ENCODE measurements at places on chromosomes 7 and 10. TPM values are rescaled to one million over a fixed set of nuclear protein-coding genes. Genes with fewer than 3 reads are reported as not detected.

GRCh38 chr7:95817866-95818640, 45.7 kb downstream of the DYNC1I1 start:
- DNase-seq = no peak

GRCh38 chr7:32378988-32379387, 111.2 kb downstream of the LSM5 start:
- no peak for DNase-seq

DNA sequence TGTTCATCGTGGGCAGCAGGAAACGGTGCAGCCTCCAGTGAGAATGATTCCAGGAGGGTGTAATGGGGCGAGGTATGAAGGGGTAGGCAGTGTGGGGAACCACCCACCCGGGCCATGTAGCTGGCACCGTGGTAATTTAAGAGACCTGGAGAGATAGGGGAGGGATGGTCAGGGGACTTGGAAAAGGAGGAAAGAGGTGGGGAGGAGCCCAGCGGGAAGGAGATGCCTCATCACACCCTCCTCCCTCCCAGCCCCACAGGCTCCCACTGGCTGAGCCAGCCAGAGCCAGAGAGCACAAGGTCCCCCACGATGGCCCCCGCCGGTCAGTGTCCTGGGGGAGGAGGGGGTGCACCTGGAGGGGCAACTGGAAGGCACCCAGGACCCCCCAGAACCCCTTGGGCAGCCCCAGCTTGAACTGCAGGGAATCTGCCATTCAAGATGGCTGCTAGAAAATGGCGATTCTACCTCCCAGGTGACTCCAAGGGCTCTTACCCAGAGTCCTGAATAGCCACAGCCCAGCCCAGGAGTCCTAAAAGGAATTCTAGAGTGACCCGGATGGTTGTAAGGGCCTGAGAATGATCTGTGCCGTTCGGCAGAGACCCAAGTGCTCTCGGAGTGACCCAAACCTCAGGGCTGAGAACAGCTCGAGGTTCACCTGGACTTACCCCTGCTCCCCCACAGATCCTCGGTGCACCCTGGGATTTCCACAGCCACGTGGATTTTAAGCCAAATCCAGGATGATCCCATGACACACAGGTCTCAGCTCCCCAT, 28.8 kb downstream of the CALML3 start:
- peak; percentile 14 for DNase-seq

DNA sequence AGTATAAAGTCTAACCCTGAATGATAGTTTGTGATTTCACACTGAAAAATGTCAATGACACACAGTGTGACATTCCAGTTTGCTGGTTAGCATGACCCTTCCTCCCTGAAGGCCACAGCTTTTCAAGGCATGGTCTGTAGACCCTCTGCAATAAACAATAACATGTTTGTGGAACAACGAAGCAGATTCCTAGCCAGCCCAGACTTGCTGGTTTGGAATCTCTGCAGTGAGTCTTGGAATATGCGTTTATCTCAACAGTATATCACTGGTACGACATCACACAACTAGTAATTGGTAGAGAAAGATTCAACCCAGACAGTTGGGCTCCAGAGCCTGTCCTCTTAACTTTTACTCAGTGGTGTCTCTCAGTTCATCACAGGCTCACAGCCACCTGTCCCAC, 23.7 kb upstream of the DUSP5 start:
- DNase-seq = no peak

- no peak for DNase-seq
These were observed 568.0 kb downstream of the ZWINT start for GRCh38 chr10:55793024-55793423.

- no peak for DNase-seq
These were observed 32.1 kb upstream of the PSMG3 start for GRCh38 chr7:1601956-1602355.

DNA sequence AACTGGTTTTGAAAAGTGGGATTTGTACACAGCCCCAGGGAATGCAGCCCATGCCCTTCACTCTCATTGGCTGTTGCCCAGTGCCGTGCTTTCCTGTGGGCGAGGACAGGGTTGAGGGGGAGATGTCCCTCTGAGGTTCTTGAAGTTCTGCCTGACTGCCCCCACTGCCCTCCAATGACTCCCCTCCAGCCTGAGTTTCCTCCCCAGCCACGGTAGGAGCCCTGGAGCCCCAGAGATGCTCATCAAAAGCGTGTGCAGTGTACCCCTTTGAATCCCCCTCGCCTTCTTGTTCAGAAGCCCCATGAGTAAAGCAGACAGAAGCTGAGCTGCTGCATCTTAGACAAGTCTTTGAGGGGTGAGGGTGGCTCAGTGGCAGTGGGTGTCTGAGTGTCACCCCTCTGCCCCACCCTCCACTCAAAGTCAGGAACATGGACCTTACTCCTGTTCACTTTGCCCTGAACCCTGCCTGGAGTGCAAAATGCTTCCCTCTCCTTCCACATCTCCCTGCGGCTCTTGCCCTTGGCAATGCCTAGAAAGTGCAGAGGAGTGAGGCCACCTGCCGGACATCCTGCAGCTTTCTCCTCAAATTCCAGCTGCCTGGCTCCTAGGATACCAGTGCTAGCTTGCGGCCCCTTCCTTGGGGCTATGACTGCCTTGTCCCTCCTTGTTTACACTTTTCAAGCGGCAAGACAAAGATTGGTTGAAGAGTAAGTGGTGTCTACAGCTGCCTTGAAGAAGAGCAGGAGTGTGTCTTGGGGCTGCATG, 19.9 kb downstream of the FAM241B start:
- DNase-seq = no peak

DNA sequence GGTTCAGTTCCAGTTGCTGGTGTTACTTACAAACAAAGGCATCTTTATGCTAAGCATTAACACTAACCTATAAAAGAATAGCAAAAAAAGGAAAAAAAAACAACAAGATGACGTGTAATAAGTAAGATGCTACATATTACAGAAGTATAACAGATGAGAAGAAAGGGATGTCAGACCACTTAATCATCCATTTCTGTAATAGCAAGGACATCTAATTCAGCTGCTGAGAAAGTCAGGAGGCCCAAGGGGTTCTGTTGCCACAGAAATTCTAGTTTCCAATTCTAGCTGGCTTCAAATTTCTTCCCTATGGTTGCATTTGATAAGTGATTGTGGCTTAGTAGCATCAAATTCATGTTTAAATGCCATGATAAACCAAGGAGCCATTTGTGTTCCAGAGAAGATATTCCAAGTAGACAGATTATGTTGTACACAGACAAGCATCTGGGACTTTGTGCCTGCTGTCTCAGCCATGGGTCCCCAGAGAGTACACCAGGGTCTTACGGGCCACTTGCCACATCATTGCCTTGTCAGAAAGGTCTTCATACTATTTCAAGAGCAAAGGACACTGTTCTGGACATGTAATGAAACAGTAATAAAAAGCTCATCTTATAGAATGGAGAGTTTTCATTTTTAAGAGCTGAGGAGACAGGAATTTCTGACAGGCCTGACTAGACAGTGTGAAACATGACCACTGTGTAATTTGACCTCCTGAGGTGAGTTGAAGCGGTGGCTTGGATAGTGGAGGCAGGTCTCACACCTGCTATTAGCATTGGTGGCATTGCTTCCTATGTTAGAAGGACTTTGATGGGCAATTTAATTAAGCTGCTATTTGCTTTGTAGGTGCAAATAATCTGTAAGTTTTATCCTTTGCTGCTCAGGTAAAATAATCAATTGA, 4.2 kb upstream of the ASB4 start:
- DNase-seq = no peak

GRCh38 chr10:8183241-8183704, 128.8 kb downstream of the GATA3 start:
- no peak for DNase-seq

DNA sequence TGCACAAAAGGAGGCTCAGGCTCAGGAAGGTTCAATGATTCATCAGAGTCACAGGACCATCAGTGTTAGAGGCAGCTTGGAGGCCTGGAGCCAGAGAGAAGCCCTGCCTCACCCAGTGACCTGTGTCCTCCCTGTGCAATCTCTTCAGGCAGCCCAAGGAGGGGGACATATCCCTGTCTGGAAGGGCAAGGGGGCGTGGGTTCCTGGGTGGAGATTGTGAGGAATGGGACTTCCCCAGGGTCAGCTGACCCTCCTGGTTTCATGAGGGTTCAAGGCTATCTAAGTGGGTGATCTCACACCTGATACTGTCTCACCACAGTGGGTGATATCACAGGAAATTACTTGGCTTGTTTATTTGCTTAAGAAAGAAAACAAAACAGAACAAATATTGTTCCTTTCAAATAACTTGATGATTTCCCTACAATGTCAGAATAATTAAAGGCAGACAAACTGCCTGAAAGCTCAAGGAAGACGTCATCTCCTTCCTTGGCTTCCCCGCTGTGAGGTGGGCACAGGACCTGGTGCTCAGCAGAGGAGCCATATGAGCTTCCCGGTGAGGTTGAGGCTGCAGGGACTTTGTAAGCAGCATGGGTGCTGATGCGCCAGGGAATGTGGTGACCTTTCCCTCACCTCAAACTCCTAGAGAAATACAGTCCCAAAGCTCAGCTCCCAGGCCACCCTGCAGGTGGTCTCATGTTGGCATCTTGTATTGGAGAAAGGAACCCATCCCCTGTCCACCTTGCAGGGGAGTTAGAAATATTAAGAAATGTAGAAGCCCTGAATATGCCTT, 763.2 kb downstream of the GRID1 start:
- DNase-seq = no peak

- no peak for DNase-seq
These were observed 20.5 kb downstream of the ARHGAP12 start for GRCh38 chr10:31908157-31908556.

KIAA1217 gene
- 32.6 TPM for total RNA-seq

THAP5 gene
- total RNA-seq = 24.2 TPM

SKIDA1 gene
- total RNA-seq = 1.9 TPM

SLC26A5 gene
- total RNA-seq = not detected

MKX gene
- total RNA-seq = 0.50 TPM

FRMPD2 gene
- 6.0 TPM for total RNA-seq

NRP1 gene
- total RNA-seq = 110 TPM

FIGNL1 gene
- total RNA-seq = 6.1 TPM

NUTM2A gene
- 1.9 TPM for total RNA-seq

CRYGN gene
- 0.24 TPM for total RNA-seq

Data from left cardiac atrium (tissue), 4 donors.